Omental fat pad (tissue), 4 donors: ENCODE measurements at places on chromosomes 16 and 17. TPM values are rescaled to one million over a fixed set of nuclear protein-coding genes. Genes with fewer than 3 reads are reported as not detected.

OR4D1 gene
- not detected for total RNA-seq

ACSF2 gene
- 76.4 TPM for total RNA-seq

FBXL16 gene
- total RNA-seq = not detected

UMOD gene
- not detected for total RNA-seq

TMEM219 gene
- total RNA-seq = 118 TPM

TBX4 gene
- not detected for total RNA-seq

TMEM114 gene
- not detected for total RNA-seq

TUBB3 gene
- 34.9 TPM for total RNA-seq

KCNJ2 gene
- total RNA-seq = 9.5 TPM

PIRT gene
- not detected for total RNA-seq

CTDNEP1 gene
- total RNA-seq = 62.3 TPM

PARN gene
- total RNA-seq = 34.8 TPM

CBFB gene
- total RNA-seq = 40.5 TPM

OTOP3 gene
- not detected for total RNA-seq

PCYT2 gene
- total RNA-seq = 36.5 TPM

EMP2 gene
- total RNA-seq = 59.7 TPM

HNF1B gene
- not detected for total RNA-seq

ARHGAP44 gene
- 5.0 TPM for total RNA-seq

SPATA22 gene
- total RNA-seq = not detected
